ENCODE measurements at places on chromosomes 5 and 9. TPM values are rescaled to one million over a fixed set of nuclear protein-coding genes. Genes with fewer than 3 reads are reported as not detected.

Gene PCSK1
- total RNA-seq, result 0.81 TPM

Gene PCDHB3
- 1.3 TPM for total RNA-seq

Gene KLF4
- 25.3 TPM for total RNA-seq

Gene HMCN2
- total RNA-seq, result 0.06 TPM

Gene KIF4B
- not detected for total RNA-seq

Gene PRR16
- 3.7 TPM for total RNA-seq

Gene IL5
- total RNA-seq, result not detected

Gene PROB1
- total RNA-seq, result 0.40 TPM

Gene PLPP7
- 15.0 TPM for total RNA-seq

Gene C9
- 0.25 TPM for total RNA-seq

Gene WDR31
- total RNA-seq, result 2.1 TPM

Gene GABRA6
- not detected for total RNA-seq

Gene ENTPD2
- not detected for total RNA-seq

Gene PALM2AKAP2
- 18.2 TPM for total RNA-seq

Gene RNF180
- 6.1 TPM for total RNA-seq

Gene TAF11L12
- total RNA-seq, result not detected

Gene ACER2
- total RNA-seq, result 2.5 TPM

Gene RPS23
- 4,129 TPM for total RNA-seq

Gene ABHD17B
- total RNA-seq, result 16.0 TPM

Gene SLC6A7
- total RNA-seq, result not detected

Gene OR13C4
- total RNA-seq, result not detected

Gene ZNF658
- 4.2 TPM for total RNA-seq

Gene SPATA31D4
- total RNA-seq, result not detected

Gene SPATA31E1
- total RNA-seq, result not detected

Gene C9orf50
- total RNA-seq, result 0.13 TPM

Gene GGTA1
- total RNA-seq, result 1.3 TPM

Gene PCAT7
- not detected for total RNA-seq

Gene TRAF1
- 56.1 TPM for total RNA-seq

Gene LCN2
- total RNA-seq, result not detected

Gene PTTG1
- total RNA-seq, result 152 TPM

Gene RORB
- 11.6 TPM for total RNA-seq

Gene ACTBL2
- total RNA-seq, result not detected

Gene KCNIP1
- total RNA-seq, result not detected

Gene PCDHB14
- total RNA-seq, result 1.1 TPM

Gene GFPT2
- 1.1 TPM for total RNA-seq

Gene CDH12
- total RNA-seq, result not detected

Gene ATP10B
- total RNA-seq, result not detected

Gene GCNT4
- total RNA-seq, result 3.5 TPM

Gene NIPBL
- 30.4 TPM for total RNA-seq

Gene FOXD4L4
- total RNA-seq, result 0.26 TPM

Gene SOX30
- total RNA-seq, result not detected

Gene NTRK2
- 0.62 TPM for total RNA-seq

Gene CHSY3
- 13.2 TPM for total RNA-seq

Gene CCDC187
- total RNA-seq, result under 0.01 TPM

Gene FBN2
- total RNA-seq, result 18.4 TPM
